ENCODE measurements at places on chromosomes 1 and 21.
A peak's percentile ranks its signal among the peaks of the same experiment; 100 is the strongest.

DNA sequence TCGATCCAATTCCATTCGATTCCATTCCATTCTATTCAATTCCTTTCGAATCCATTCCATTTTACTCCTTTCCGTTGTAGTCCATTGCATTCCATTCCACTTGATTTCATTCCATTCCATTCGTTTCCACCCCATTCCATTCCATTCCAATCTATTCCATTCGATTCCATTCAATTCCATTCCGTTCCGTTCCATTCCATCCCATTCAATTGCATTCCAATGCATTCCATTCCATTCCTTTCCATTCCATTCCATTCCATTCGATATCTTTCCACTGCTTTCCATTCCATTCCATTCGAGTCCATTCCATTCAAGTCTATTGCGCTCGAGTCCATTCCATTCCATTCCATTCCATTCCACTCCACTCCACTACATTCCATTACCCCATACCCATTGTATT lies 2568.7 kb upstream of the TPTE start:
- no peak for DNase-seq

DNA sequence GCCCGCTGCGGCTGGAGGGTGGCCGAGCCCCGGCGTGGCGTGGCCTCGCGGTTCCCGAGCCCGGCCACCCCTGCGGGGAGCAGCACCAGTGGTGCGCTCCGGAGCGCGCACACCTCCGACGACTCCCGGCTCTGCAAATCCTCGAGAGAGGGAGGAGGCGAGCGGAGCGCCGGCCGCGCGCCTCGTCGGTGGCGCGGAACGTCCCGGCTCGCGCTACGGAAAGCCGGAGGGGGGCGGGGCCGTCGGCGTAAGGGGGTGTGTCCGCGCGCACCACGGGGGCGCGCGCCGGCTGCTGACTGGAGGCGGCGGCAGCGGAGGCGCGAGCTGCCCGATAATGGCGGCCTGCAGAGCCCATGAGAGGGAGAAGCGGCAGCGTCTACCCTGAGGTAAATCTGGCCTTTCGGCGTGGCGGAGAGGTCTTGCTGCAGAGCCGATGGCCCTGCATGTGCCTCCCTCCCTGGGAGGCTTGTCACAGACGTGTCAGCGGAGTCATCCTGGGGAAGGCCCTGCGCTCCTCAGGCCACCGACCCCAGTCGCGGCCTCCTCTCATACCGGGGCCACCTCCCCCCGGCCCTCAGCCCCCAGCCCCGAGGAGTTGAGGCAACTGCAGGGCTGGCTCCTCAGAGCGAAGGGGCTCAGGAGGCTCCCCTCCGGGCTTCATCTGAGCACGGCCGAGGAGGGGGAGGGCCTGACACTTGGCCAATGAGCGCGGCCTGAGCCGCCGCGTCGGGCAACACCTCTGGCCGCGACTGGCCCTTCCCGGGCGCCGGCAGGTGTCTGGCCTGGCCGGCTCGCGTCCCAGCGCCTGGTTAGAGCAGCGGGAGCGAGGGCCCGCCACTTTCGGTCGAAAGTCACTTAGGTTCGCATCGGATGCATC lies at the start of gene PDIK1L:
Gene PDIK1L (plus strand): TSS at position 295 of the 877 bp plus-strand sequence. CDS start 2,485 bp downstream, outside the sequence.
- DNase-seq = peak; percentile 95

DNA sequence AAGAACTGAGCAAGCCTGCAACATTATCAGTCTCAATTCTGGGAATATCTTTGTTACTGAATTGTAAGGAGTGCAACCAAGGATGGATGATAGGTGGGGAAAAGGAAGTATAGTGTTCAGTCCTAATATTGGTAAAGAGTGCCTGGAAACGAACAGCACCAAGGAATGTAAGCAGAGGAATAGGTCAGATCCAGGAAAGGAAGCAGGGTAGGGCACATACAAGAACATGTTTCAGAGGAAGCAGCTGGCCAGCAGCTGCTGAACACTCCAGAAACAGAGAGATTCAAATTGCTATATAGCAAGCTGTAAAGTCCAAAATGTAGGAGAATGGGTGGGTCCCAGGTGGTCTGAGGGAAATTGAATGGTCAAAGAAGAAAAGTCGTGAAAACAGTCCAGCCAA lies 37.9 kb downstream of the CRB1 start:
- no peak for DNase-seq

GRCh38 chr1:57101209-57101608 lies 135.4 kb upstream of the C8B start:
- no peak for DNase-seq

- DNase-seq = no peak
These were observed at the start of gene PDE4B for GRCh38 chr1:65792669-65793358. Gene PDE4B, plus strand, starts transcription at chr1:65792895.

- DNase-seq = no peak
These were observed 82.3 kb upstream of the CACHD1 start for GRCh38 chr1:64387389-64388285.

DNA sequence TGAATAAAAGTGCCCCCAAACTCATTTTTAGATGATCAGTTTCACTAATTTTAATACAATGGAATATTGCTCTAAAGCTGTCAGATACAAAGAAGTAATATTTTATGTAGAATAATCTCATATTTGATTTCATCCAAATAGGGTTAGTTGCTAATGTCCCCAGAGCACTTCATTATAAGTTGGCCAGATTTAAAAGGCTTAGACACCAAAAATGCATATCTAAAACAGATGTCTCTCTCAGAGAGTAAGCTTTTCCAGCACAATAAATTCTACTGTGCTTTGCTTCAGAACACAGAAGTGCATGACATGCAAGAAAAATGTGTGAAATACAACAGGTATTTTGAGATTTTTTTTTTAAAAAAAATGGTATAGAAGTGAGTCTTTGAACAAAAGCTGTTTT lies 194.2 kb downstream of the LRRIQ3 start:
- DNase-seq = no peak

DNA sequence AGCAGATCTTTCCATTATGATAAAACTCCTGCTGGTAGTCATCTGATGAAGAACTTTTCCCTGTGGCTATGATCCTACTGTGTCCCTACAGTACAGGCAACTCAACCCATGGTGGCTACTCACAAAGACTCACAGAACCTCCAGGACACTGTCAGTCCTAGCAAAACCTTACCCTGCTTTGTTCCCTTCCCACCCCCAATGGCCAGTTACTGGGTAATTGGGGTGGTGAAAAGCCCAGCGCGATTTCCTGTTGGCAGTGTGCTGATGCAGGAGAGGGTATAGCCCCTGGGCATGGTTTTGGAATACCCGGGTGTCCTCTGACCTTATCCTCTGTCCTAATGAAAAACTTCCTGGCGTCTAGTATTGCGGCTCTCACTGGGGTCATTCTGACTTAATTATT lies 533 bp upstream of the RGL1 start:
- no peak for DNase-seq

DNA sequence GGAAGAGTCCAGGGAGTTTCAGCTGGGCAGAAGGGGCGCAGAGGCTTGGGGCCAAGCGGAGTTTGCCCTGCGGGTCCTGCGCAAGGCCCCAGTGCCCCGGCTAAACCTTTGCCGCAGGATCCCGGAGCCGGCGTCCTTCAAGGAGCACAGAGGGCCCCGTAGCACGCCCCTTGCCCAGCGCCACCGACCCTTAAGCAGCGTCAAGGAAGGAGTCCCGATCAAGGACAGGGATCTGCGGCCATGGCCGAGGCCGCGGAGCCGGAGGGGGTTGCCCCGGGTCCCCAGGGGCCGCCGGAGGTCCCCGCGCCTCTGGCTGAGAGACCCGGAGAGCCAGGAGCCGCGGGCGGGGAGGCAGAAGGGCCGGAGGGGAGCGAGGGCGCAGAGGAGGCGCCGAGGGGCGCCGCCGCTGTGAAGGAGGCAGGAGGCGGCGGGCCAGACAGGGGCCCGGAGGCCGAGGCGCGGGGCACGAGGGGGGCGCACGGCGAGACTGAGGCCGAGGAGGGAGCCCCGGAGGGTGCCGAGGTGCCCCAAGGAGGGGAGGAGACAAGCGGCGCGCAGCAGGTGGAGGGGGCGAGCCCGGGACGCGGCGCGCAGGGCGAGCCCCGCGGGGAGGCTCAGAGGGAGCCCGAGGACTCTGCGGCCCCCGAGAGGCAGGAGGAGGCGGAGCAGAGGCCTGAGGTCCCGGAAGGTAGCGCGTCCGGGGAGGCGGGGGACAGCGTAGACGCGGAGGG lies 520 bp downstream of the CLIC6 start:
- no peak for DNase-seq

- DNase-seq = no peak
These were observed 87.7 kb downstream of the INTS7 start for GRCh38 chr1:211947396-211948295.

DNA sequence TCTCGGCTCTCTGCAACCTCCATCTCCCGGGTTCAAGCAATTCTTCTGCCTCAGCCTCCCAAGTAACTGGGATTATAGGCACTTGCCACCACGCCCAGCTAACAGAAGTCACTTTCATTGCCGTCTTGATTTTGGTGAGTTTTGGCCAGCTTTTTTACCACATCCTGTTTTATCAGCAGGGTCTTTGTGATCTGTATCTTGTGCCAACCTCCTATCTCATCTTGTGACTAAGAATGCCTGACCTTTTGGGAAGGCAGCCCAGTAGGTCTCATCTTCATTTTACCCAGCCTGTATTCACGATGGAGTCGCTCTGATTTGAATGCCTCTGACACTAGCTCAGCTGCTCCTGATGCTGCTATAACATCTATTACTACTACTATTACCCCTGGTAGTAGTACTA lies 46.8 kb upstream of the BARHL2 start:
- no peak for DNase-seq

GRCh38 chr1:9996624-9997582 lies at the start of gene RBP7:
Gene RBP7, plus strand, starts transcription at chr1:9997228. Its CDS starts 31 bp downstream, at chr1:9997259.
- DNase-seq = peak; percentile 47

DNA sequence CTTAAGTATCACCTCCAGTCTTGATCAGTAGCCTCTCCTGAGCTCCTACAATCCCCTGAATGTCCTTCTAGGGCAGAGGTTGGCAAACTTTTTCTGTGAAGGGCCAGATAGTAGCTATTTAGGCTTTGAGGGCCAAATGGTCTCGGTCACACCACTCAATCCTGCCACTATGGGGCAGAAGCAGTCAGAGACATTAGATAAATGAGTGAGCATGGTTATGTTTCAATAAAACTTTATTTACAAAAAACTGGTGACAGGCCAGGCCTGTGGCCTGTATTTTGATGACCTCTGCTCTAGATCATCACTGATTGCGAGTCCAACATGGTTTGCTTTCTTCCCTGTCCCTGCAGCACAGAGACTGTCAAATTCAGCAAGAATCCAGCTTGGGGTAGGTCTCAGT lies 36.3 kb downstream of the LRP8 start:
- no peak for DNase-seq

GRCh38 chr1:229514578-229515275 lies 6.6 kb upstream of the NUP133 start:
- peak; percentile 63 for DNase-seq

GRCh38 chr1:115251340-115251748 lies 86.7 kb downstream of the NGF start:
- DNase-seq = no peak

GRCh38 chr1:202189918-202190715 lies 3.5 kb upstream of the LGR6 start:
- no peak for DNase-seq

GRCh38 chr1:38834937-38835827 lies 24.4 kb downstream of the RRAGC start:
- DNase-seq = peak; percentile 57

DNA sequence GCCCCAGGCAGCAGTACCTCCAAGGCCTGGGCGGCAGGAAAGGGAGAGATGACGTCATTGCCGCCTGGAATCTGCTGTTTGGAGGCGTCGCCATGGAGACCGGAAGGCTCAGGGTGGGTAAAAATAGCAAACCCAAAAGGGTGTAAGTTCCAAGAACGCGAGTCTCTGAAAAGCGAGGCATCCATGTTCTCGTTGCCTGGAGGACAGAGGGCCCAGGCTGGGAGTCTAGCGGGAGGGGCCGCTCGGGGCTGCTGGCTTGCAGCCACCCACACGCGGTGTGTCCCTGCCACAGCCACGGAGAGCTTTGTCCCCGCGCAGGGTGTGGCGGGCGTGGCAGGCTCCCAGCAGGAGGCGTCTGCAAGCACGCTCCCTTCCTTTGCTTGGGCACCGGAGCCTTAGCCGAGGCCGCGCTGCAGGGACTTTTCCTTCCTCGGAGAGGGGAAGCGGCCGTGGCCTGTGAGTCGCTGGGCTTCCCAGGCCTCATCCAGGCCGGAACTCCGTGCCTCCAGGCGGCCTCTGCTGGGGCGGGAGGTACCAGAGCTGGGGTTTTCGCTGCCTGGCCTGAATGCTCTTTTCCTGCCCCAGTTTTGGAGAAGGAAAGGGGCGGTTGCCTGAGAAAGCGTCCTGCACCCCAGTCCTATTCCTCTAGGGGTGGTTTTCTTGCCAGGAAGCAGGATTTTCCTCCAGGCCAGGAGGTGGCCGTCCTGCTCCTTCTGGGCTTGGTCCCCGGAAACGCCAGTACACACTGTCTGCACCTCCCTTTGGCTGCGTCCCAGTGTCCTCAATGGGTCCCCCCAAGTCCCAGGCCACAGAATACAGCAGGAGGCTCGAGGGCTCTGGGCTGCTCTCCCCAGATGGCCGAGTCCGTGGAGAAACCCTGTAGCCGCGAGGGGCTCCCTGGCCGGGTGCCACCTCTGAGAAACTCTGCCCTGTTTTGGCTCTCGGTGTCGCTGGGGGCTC lies 15.3 kb upstream of the SKI start:
- peak; percentile 82 for DNase-seq

GRCh38 chr1:24020025-24020424 lies 39.9 kb upstream of the SRSF10 start:
- DNase-seq = no peak

DNA sequence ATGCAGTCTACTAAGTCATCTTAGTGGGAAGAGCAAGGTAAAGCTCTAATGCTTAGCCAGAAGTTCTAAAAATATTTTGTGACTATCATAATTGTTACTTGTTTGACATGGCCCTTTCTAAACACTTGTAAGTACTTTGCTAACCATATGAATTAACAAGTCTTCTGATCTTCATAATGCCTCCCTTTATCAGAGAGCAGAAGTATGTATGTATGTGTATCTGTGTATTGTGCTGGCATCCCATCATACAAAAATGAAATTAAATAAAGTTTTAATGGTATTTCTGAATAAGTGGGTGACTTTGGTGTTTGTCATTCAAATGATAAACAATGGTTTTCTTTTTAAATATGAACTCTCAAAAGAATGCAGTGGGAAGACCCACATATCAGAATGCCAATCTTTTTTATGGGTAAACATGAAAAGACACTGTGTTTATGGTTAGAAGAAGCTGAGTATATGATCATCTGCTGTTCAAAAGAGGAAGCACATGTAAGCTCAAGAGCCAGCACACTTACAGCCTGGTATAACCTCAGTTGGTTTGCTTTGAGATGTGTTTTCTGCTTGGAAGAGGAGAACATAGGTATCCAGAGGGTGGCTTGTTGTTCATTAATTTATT lies 159.6 kb downstream of the CLEC20A start:
- DNase-seq = no peak

DNA sequence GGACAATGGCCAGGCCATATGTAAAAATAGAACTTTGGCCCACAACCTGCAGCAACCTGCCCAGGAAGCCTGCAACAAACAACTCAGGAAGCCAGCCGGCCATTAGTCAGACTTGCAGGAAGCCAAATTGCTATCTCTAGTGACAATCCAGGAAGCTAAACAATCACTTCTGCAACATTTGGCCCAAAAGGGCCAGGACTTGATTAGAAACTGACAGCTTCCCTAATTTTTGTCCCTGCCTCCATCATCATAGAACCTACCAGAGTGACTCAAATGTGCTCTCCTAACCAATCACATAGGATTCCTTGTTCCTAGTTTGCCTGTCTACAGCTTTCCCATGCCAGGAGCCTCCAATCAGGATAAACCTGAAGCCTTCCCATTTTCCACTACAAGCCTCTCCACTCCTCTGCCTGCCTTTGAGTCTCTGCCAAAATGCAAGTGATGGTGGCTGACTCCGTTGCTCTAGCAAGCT lies 639.3 kb downstream of the PTPRU start:
- DNase-seq = no peak

GRCh38 chr1:107795441-107795840 lies 169.5 kb downstream of the VAV3 start:
- no peak for DNase-seq

GRCh38 chr1:8062861-8063260 lies 36.8 kb upstream of the ERRFI1 start:
- DNase-seq = no peak

Measured in CD8-positive, alpha-beta memory T cell (primary cell).